Activated CD4-positive, alpha-beta T cell treated with anti-CD3 and anti-CD28 coated beads, Interleukin-2, amount 10 ng/mL, durations not matched to agents 24 days and 14 days (primary cell): ENCODE measurements at places on chromosomes 4 and X.

DNA sequence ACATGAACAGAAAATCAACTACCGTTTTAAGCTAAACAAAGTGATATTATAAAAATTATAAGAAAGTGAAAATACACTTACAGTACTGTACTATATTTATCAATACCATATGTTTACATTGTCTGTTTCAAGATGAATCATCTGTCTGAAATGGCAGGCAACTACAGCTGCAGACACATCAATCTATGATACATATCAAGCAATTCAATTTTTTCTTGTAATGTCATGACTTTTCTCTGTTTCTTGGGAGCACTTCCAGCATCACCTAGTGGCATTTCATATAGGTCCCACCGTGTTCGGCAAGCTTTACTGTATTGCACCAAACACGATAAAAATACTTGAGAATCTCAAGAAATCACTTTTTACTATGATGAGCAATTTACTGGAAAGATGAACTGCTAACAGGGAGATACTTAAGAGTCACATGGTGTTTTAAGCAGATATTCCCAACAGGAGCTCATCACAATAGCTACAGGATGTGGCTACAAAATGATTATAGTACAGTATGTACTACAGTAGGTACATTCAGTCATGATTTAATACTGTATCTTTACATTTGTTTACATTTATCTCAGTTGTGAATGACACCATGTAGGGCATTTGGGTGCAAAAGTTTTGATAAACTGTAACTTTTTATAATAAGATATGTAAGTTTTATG is 207.4 kb downstream of the ADAM29 start:
- no peak for DNase-seq

GRCh38 chr4:76434901-76435527 is at the start of gene SHROOM3:
TSS of gene SHROOM3 (plus strand) at chr4:76435229. CDS start at chr4:76436053, 824 bp downstream.
- DNase-seq: no peak

- no peak for DNase-seq
These were observed 17.3 kb upstream of the RBM41 start for GRCh38 chrX:107135965-107136307.

DNA sequence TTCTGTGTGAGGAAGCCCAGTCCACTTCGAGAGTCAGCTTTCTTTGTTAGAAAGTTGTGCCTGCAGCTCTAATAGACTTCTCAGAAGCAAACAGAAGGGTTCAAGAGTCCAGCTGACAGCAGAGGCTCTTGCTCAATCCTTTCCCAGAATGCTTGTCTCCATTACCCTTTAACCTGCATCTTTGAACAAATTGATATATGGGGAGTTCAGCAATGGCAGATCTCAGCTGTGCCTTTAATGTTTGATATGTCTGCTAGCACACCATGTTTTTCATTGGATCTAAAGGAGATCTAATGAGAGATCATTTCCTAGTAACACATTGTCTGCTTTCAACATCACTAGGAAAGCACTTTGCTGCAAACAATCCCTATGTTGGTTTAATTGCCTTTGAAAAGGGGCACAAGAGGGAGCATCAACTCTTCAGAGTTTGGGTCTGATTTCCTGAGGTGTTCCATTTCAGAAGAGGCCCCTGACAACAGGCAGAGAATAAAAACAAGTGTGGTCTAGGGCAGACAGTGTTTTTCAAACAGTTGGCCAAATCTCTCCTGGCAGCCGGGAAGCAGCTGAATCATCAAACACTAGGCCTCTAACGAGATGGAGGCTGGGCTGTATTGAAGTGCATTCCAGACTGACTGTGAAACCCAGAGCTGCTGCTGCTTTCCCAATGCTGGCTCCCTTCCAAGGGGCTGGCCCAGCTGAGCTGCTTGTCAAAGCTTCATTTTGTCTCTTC is 55.5 kb downstream of the LUZP4 start:
- no peak for DNase-seq

DNA sequence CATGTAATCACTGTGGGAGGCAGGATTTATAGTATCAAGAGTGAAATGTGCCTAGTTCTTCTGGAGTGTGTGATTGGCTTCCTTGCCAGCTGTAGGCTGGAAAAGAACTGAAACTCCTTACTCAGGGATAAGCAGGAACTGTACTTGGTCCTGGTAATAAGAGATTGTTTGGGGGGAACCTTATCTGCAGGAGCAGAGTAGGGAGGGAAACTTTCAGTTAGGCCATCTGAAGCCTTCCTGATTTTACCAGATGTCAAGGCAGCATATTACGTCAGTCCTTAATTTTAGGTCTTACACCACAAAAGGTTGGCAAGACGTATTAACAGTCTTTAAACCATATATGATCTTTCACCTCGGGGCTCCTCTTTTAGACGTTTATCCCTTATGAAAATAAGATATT is 231.5 kb upstream of the FMR1 start:
- no peak for DNase-seq

DNA sequence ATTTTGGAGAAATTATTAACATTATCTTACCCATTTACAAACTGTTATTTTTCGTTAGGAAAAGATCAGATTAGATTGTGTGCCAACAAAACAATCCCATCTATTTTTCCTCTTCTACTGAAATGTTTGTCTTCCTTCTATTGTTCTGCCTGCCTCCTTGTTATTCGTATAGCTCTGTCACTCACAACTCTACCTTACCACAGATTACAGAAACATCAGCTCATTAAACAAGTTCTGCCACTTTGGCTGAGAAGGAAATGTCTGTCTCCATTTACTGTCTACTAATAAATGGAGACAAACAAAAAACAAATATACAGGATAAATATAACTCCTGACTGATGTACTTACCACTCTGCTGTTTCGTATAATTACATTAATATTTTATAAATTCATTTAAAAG is 211.4 kb downstream of the ENOX2 start:
- no peak for DNase-seq

- DNase-seq: no peak
These were observed 83.1 kb upstream of the IGFBP7 start for GRCh38 chr4:57193209-57193810.

DNA sequence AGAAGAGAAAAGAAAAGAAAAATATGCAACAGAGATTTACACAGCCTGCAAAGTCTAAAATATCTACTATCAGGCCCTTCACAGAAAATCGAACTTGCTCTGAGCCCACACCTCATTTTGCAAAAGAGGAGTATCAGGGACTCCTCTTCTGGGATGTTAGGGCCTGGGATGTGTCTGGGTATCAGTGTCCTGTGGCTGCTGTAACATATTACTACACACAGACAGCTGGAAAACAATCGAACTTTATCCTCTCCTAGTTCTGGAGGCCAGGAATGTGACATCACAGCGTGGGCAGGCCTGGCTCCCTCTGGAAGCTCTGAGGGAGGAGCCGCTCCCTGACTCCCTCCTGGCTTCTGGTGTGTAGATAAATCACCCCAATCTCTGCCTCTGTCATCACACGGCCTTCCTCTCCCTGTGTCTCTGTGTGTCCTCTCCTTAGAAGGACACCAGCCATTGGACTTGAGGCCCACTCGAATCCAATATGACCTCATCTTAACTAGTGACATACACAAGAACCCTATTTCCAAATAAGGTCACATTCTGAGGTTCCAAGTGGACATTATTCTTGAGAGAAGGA is 52.9 kb downstream of the PPP2R2C start:
- DNase-seq: no peak

DNA sequence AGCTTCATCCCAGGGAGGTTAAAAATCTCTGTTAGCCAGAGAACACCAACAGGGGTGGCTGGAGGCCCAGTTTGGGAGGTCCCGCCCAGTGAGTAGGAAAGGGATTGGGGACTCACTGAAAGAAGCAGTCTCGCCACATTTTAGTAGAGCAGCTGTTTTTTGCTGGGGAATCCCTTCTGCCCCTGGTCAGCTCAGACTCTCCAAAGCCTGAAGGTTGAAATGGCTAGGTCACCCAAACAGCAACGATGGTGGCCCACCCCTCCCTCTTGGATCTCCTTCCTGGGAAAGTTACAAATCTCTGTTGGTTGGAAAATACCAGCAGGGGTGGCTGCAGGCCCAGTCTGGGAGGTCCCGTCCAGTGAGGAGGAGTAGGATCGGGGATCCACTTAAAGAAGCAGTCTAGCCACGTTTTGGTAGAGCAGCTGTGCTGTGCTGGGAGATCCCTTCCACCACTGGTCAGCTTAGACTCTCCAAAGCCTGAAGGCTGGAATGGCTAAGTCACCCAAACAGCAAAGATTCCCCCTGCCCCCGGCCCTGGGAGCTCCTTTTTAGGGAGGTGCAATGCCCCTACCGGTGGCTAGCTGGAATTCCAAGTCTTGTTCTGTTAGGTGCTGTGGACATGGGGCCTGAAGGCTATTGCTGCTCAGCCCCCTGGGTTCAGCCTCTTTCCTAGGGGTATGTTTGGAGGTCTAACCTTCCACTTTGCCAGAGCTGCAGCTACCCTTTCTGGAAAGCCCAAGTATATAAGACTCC is 40.0 kb upstream of the TEX13A start:
- DNase-seq: no peak

GRCh38 chr4:153438916-153439756 is 27.0 kb upstream of the TMEM131L start:
- peak; percentile 76 for DNase-seq

DNA sequence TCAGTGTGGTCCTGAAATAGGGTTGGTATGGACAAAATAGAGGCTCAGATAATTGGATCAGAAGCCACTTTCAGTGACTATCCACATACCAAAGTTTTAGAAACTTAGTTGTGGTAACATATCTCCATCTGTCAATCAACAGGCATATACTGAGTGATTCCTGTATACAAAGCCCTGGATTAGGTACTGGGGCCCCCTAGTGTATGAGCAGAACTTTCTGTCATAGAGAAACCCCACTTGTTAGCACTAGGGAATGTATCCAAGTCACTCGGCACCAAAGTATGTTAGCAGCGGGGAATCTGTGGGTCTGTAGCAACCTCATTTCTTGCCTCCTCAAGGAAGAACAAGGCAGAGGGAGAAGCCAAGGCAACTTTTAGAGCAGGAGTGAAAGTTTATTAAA is 50.7 kb downstream of the MAP7D3 start:
- peak; percentile 69 for DNase-seq

- DNase-seq: no peak
These were observed 210.7 kb upstream of the EOLA2 start for GRCh38 chrX:150148749-150149672.

- no peak for DNase-seq
These were observed 48.5 kb downstream of the AWAT2 start for GRCh38 chrX:70001269-70001668.

DNA sequence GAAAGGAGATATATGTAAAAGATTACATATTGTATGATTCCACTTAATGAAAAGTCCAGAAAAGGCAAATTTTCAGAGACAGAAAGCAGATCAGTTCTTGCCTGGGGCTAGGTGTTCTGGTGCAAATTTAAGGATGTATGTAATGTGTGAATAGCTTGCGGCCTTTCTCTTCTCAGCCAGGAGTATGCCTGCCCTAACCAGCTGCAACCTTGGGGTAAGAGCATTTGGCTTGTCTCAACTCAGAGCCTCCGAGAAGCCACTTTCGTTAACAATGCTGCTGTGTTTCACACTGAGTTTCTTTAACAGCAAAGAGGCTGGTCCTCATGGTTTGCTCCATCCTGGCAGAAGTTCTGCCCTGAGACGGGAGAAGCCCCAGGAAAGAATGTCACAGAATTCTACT is 102.7 kb downstream of the SPCS3 start:
- DNase-seq: no peak

GRCh38 chrX:80293354-80293753 is 126.9 kb upstream of the TENT5D start:
- DNase-seq: no peak

DNA sequence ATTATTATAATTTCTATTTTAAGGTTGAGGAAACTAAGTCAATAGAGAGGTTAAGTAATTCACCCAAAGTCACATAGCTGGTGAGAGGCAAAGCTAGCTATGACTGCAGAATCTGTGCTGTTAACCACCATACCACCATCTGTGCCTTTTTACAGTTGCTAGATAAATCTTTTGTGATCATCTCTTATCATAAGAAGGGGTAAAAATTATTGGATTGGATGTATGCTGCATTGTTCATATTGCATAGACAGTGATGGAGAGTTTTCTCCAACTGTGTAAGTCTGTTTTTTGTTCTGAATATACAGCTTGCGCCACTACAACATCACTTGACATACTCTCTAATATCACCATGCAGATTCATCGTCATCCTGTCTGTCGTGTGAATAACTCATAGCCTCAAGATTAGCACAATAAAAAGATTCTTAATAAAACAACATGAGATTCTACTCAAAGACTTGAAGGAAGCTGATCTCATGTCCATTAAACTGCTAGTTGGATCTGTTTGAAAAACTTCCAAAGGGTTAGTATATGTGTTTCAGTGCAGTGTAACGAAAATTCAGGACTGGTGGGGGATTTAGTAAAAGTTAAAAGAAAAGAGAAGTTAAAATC is 495.9 kb downstream of the SPRY1 start:
- DNase-seq: no peak

DNA sequence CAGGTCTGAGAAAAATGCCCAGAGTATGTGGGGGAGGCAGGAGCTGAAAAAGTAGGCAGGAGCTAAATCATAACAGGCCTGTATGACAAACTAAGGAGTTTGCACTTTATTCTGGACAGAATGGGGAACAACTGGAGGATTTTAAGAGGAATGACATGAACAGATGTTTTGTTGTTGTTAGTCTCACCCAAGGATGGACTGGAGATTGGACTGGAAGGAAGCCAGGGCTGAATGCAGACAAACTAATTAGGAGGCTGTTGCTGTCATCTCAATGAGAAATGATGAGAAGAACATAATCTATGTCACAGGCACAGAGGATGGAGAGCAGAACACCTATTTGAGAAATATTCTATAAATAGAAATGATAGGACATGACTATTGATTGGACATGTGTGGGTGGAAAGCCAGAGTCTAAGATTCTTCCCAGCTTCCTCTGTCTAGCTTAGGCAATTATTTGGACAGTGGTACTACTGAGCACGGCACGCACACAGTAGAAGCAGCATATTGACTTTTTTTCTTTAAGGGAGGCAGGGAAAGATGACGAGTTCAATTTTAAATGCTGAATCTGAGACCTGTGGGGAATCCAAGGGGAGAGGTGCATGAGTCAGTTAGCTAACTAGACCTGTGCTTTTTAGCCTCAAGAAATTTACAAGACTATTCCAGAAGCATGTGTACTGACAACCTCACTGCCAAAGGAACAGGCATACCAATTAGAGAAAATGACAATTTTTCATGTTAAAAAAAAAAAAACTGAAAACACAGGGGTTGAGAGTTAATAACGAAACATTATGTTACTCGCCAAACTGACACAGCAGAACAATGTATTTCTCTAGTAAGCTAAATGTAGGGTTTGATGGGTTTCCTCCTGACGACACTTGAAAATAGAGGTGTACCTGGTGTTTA is 963 bp upstream of the USO1 start:
- peak; percentile 61 for DNase-seq

DNA sequence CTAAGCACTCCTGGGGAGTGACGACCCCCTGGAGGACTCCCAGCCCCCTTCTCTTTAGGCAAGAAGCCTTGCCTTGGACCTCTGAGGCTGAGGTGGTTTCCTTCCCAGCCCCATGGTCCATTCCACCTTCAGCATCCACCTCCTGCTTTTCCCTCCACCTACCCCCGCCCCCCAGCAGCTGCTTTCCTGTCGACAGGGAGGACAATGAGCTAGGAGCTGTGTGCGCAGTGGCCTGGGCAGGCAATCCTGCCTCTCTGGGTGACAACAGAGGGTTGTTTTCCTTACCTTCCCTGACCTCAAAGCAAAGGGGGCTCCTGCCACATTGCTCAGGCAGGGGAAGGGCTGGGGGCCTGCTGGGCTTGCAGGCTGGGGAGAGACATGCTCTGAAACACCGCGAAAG is 123.5 kb downstream of the BCOR start:
- DNase-seq: no peak
